ENCODE measurements at places on chromosomes 16 and 17.

DNA sequence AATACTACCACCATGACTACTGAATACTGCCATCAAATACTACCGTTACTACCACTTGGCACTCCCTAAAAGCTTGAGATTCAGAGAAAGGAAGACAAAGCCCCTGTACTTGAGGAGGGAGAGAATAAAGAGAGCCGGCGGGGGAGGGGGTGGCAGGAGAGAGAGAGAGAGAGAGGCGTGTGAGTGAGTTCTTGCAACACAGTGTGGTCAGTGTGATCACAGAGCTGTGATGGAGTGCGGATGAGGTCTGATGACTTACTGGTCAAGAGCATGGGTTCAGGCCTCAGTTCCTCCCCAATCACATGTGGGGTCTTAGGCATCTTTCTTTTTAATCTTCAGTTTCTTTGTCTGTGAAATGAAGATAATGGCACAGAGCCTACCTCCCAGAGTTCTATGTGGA is 19.2 kb downstream of the PRKCB start:
- no peak for DNase-seq

DNA sequence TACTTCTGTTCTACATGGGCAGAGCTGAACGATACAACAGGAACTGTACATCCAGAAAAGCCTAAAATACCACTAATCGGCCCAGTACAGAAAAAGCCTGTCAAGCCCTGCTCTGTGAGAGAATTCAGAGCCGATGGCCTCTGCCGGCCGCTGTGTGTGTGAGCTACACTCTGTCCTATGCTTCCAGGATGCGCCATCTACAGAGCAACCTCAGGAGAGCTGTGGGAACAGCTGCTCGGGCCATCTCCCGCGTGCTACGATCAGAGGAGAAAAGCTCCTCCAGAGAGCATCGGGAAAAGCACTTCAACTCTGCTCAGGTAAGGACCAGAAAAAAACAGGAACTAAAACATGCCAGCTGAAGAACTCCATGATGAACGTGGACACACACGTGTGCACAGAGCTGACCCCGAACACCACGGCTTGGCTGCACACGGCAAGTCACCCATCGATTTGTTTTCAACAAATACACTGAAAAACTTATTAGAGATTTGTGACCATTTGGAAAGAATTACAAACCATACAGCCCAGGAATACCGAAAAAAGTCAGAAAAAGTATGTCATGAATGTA is 115.9 kb downstream of the ANKRD11 start:
- DNase-seq: no peak

DNA sequence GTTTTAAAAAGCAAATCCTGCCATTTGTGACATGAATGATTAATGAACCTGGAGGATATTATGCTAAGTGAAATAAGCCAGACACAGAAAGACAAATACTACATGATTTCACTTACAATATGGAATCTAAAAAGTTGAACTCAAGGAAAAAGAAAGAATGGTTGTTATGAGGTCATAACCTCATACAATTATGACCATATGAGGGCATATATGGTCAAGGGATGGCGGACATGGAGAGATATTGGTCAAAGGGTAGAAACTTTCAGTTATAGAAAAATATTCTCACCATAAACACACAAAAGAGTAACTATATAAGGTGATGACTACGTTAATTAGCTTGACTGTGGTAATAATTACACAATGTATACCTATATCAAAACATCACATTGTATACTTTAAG is 56.5 kb downstream of the MYO1D start:
- no peak for DNase-seq

- DNase-seq: no peak
Measured at GRCh38 chr16:76386784-76387183, 109.6 kb downstream of the CNTNAP4 start.

GRCh38 chr17:45293413-45294211 is 23.2 kb downstream of the MAP3K14 start:
- no peak for DNase-seq

DNA sequence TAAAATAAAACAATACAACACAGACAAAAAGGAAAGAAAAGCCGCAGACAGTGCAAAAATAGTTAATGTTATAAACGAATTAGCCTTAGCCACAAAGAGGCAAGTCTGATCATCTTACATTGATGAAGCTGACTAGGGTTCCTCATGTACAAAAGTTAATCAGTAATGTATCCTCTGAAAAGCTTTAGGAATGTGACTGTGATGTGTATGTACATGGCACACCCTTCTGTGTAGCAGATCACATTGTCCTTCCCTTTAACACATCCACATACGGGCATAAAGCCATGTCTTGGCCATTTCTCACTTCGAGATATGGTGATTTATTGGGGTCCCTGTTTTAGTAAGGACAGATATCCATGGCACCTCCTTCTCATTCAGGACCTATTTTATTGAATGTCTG is 1327.5 kb upstream of the CDH8 start:
- DNase-seq: no peak

Measured in activated CD4-positive, alpha-beta T cell treated with anti-CD3 and anti-CD28 coated beads, Interleukin-2, amount 50 U/mL, for 1 hour (primary cell).